ENCODE measurements at places on chromosomes 5 and 9.

DNA sequence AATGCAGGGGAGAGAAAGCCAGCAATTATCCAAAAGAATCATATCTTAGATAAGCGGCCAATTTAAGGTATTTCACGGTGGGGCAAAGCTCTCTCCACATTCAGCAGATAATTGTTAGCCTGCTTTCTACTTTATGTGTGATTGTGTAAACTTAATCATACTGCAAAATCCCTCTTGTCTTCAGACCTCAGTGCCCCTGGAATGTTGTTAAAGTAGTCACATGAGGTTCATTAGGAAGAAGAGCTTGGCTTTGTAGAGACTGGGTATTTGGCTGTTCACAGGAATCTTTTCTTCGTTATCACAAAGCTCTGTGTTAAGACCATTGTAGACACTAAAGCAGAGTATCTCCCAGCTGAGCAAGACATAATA, 127.0 kb downstream of the RFK start:
- no peak for DNase-seq

- DNase-seq, result no peak
These were observed 9.9 kb downstream of the REEP2 start for GRCh38 chr5:138448481-138449398.

DNA sequence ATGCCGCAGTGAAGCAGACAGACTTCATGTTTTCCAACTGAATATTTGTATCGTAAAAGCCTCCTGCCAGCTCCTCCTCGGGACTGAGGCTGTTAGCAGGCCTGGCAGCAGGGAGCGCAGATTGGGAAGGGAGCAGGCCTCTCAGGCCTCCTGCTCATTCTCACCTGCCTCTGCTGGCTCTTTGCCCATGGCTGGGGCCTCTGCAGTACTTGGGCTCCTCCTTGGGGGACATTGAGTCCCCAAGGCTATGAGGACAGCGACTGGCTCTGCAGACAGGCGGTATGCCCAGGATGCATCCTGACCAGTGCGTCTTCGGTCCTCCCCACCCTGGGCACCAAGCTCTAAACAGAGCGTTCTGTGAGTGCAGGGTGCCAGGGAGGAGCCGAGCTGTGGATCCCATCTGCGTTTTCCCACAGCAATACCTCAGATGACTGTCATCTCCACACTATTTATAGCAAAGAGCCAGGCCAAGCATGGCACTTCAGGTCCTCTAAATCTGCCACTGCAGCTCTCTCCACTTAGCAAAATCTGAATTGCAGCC, 38.7 kb downstream of the TSTD2 start:
- DNase-seq, result no peak

DNA sequence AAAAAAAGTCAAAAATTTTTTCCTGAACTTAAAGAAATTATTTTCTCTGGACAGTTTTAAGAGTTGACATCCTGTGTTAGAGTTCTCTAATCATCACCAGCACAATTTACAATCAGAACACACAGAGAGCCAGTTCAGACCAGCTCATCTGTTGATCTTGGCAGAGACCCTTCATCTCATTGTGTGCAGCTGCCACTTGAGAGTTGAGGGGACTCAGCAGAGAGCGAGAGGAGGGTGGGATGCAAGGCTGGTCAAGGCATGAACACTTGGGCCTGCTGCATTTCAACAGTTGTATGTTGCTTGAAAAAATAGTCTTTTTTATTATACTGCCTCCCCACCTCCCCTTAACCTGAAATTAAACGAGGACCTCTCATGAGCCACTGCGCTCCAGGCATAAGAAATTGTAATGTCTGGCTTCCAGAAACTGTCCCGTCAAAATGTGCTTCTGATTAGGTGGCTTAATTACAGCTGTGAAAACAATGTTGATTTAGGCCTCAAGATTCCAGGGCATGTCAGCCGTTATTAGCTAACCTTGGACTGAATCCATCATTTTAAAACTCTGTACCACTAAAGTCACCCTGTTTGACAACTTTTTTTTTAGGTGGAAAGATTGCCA, 383.6 kb downstream of the CCDC171 start:
- no peak for DNase-seq

DNA sequence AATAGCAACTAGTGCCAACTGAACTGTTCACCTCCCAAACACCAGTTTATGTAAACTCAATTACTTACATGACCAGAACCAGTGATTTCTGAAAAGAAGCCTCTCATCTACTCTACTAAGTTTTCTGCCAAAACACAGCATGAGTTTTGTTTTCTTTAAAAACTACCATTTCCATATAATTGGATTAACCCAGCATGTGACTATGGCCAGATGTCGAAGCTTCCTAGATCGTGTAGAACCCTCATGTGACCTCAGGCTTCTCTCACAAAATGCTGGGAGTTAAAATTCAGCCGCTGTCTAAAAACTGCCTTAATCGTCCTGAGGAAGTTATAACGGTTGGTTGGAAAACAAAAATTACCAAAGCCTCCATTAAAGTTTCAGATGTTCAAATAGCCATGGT, 303.5 kb downstream of the IRX1 start:
- DNase-seq, result no peak

- DNase-seq, result no peak
These were observed 220.6 kb downstream of the CTNND2 start for GRCh38 chr5:11683666-11684065.

All from B cell (primary cell).